Left kidney (tissue), 8 donors: ENCODE measurements at places on chromosomes 6 and 20.

DNA sequence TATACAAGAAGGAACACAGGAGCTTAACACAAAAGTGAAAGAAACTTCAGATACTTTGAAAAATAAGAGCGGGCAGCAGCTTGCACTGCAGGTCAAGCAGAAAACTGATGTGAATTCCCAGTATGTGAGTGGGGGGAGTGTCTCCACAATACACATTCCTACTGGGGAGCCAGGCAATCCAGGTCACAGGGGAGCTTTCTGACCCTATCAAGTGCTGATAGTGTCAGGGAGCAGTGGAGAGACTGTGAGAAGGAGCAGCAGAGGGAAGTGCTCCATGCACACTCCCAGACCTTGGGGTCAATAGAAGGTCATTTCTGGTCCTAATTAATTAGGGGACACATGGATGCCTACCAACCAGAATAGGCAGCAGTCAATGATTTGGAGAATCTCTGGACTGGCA is 59.4 kb downstream of the PDSS2 start:
- no peak for DNase-seq

- peak; percentile 40 for DNase-seq
Measured at GRCh38 chr6:121443971-121444541, 8.6 kb downstream of the GJA1 start.

- no peak for DNase-seq
Measured at GRCh38 chr6:127570739-127571389, 6.1 kb upstream of the C6orf58 start.

DNA sequence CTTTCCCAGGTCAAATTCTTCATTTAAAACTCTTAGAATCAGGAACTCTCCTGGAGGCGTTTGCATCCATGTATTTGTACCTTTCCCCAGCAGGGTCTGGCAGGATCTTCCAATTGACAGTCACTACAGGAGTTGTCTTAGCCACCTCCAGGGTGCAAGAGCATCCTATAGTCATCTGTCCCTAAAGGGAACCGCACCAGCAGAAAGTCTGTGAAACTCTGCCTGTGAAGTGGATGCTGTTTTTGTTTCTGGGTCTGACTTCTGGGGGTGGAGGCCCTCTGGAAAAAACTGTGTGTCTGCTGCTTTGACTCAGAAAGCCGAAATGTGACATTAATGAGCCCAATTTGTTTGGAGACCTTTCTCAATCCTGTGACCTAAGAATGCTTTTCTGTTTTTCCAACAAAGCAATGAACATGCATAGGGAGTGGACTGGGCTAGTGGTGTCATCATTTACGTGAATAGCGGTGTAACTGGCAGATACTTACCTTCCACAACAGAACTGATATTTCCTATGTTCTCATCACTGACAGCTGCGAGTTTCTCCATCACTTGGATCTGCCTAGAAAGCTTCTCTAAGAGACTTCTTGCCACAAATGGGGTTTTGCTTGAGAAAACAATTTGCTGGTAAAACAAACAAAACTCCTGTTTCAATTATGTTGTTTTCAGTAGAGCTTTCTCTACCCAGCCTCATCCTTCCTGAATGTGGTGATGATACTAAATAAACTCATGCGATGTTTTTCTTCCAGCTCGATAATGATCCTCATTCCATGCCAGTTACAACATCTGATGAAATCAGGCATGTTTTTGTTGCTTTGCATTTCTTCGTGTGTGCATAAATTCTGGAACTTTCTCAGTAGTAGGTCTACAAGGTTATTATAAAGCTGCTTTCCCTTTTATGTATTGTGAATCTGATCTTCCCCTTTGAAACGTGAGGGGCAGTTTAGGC is 33.3 kb upstream of the ARMH2 start:
- no peak for DNase-seq

DNA sequence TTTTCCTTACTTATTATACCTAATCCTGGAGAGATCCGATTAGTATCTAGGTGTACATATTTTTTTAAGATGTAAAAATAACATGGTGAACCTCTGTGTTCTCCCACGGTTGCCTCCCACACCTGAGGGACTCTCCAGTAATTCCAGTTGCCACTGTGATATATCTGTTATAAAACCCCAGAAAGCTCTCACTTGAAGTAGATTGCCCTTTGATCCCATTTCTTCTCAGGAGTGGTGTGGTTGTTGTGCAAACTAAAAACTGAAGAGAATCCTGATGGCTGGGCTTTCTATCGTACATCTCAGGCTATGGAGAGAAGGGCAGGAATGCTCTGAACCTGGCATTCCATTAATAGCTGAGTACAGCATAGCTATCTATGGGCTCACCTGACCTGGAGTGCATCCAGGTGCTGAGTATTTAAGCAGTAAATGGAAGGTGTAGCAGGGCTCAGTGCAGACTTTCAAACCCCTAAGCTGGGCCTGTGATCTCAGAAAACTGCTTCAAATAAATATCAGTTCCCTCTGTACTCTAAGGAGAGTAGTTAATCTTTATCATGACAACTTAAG is 41.0 kb downstream of the VGLL2 start:
- DNase-seq: no peak

GRCh38 chr20:4719190-4719589 is 2.5 kb upstream of the PRND start:
- no peak for DNase-seq

DNA sequence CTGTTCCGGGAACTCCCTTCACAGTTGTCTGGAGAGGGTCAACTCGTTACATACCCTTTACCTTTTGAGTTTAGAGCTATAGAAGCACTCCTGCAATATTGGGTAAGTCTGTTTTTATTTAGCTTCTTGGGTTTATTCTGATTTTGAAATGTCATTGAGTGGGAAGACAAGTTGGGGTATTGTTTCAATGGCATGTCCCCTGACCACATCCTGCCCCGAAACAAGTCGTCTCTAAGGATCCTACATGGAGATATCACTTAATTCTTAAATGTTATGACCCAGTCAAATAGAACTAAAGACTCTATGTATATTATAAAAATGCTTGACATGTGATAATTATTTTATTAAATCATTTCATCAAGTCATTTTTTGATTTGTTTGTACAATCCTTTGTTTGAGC is 9.6 kb downstream of the MRS2 start:
- DNase-seq: no peak

- DNase-seq: no peak
Measured at GRCh38 chr6:158358450-158359077, 46.3 kb downstream of the TULP4 start.

DNA sequence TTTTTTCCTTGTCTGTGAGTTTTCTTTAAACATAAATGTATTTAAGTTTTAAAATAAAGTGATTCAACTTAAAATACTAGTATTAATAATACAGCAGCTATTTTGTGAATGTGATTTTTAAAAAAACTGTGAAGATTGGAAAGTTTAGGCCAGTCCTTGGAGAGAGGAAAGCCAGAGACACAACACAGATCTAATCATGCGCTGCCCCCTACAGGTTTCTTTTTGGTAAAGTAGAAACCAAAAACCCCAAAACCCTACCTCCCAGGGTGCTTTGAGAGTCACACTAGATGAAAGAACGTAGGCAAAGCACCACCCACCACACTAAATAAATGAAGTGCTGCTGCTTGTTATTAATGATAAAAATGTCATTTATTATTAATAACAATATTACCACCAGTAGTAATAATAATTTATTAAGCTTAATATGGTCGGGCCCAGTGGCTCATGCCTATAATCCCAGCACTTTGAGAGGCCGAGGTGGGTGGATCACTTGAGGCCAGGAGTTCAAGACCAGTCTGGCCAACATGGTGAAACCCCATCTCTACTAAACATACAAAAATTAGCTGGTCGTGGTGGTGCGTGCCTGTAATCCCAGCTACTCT is 33.7 kb downstream of the SLC9A8 start:
- peak; percentile 66 for DNase-seq
